ENCODE measurements at places on chromosomes 3 and 15.

DNA sequence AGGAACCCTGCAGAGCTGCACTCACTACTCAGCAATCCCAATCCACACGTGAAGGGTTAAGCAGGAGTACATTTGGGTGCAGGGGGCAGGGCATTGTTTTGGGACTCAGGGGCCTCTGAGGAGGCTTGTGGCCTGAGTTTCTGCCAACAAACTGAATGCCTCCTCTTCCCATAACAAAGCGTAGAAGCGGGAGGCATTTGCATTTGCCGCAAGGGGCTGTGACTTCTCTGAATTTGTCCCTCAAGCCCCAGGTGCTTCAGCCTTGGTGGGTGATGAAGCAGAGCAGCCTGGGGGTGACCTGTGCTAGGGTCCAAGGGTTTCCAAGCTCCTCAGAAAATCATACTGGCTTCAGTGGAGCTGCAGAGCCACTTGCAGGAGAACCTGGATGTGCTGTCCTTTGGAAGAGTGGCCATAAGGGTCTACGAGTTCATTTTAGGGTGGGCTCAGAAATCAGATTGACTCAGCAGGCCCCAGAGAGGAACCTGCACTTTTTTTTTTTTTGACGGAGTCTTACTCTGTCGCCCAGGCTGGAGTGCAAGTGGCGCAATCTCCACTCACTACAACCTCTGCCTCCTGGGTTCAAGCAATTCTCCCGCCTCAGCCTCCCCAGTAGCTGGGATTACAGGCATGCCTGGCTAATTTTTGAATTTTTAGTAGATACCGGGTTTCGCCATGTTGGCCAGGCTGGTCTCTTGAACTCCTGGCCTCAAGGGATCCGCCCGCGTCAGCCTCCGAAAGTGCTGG lies 1.4 kb upstream of the RPSA start:
- no peak for DNase-seq

GRCh38 chr3:149657926-149658743 lies at the start of gene WWTR1:
WWTR1 (minus strand) TSS chr3:149658025; CDS start chr3:149657306, 719 bp downstream.
- no peak for DNase-seq

DNA sequence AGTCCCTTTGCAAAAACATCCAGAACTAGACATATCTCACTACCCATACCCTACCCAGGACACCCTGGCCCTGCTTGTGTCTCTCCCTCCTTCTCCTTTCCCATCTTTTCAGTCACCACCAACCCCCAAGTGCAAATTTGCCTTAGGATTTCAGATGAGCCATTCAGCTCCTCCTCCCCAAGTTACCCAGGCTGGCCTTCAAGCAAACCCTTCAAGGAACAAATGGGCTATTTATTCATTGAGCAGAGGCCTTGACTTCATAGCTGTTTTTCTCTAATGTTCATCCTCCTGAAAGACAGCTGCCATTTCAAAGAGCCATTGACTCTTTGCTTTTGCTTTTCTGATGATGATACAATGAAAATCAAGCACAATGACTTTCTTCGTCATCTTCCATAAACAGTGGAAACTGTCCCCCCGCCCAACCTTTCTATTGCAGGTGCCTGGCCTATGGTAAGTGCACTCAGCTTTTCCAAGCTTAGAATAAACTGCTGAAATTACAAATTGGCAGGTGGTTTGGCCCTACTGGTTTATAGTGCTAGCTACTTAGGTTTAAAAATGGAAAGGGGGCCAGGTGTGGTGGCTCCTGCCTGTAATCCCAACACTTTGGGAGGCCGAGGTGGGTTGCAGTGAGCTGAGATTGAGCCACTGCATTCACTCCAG lies 26.1 kb upstream of the KLHL6 start:
- DNase-seq, result no peak

DNA sequence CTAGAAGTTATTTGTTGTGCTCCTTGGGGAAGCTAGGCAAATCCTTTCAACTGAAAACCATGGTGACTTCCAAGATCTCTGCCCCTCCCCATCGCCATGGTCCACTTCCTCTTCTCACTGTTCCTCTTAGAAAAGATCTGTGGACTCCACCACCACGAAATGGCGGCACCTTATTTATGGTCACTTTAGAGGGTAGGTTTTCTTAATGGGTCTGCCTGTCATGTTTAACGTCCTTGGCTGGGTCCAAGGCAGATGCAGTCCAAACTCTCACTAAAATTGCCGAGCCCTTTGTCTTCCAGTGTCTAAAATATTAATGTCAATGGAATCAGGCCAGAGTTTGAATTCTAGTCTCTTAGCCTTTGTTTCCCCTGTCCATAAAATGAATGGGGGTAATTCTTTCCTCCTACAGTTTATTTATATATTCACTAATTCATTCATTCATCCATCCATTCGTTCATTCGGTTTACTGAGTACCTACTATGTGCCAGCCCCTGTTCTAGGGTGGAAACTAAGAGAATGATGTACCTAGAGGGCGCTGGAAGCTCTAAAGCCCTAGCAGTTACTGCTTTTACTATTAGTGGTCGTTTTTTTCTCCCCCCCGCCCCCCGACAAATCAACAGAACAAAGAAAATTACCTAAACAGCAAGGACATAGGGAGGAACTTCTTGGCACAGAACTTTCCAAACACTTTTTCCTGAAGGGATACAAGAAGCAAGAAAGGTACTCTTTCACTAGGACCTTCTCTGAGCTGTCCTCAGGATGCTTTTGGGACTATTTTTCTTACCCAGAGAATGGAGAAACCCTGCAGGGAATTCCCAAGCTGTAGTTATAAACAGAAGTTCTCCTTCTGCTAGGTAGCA lies 657 bp downstream of the PATL2 start:
- DNase-seq, result no peak

GRCh38 chr3:71817262-71817661 lies 32.3 kb upstream of the PROK2 start:
- no peak for DNase-seq

DNA sequence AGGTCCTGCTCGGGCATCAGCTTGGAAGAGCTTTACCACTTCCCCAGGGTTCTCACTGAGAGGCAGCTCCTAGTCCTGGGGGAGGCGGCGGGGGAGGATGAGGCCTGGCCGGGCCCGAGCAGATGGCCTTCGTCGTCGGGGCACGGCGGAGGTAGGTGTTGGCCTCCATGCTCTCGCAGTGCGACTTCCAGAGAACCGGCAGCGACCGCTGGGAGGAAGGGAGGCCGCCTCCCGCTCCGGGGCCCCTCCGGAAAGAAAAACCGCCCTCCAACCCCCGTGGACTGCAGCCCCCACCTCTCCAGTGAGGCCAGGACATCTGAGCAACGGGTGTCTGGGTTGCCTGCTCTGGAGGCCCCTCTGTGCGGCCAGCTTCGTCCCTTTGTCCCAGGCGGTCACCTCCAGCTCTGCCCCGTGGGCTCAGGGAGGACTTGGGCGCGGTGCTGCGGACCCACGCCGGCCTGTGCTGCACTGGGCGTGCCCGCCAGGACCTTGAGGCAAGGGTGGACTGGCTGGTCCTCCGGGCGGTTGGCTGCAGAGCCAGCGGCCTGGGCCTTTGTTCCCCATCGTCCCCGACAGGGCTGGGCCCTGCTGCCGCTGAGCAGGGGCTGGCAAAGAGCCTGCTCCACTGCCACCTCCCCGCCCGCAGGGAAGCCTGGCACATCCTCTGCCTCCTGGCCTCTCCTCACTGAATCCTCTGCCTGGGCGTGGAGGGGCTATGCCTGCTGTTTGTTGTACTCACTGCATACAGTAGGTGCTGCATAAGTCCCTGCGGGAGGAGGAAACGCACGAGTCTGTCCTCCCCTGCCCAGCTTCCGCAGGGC lies 13.6 kb upstream of the GP9 start:
- no peak for DNase-seq

GRCh38 chr3:43326891-43327581 lies 40.7 kb downstream of the SNRK start:
- no peak for DNase-seq

DNA sequence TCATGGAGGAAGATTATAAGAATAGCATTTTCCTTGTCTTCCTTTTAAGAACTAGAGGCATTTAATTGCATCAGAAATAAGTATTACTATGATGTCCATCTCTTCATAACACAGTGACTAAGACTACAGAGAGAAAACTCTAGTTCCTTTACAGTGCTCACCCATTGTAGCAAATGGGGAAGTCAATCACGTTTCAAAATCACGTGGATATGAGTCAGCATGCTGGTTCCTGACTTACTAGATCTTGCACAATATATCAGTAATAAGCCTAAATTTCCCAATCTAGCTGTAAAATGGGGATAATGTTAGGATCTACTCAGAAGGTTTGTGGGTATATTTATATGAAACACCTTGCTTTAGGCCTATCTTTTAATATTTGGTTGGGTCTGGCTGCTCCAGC lies 254.8 kb upstream of the EOMES start:
- no peak for DNase-seq

DNA sequence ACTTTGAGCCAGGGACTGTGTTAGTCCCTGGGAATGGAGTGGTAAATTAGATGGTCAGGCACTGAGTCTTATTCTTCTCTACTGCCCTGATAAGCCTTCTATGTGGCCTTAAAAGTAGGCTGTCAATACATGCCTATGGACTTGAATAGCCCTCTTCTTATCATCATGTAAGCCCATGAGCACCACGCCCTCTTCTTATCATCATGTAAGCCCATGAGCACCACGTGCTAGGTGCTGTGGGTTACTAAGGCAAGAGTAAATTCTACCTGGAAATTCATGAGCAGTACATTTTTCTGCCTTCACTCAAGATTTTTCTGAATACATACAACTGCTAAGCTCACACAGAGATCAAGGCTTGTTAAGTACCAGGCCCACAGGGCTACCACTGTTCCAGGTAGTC lies 68.5 kb downstream of the DHX30 start:
- DNase-seq, result no peak

GRCh38 chr3:64824394-64824909 lies 136.7 kb upstream of the ADAMTS9 start:
- no peak for DNase-seq

GRCh38 chr15:74454764-74455500 lies 6.0 kb downstream of the UBL7 start:
- DNase-seq, result no peak

DNA sequence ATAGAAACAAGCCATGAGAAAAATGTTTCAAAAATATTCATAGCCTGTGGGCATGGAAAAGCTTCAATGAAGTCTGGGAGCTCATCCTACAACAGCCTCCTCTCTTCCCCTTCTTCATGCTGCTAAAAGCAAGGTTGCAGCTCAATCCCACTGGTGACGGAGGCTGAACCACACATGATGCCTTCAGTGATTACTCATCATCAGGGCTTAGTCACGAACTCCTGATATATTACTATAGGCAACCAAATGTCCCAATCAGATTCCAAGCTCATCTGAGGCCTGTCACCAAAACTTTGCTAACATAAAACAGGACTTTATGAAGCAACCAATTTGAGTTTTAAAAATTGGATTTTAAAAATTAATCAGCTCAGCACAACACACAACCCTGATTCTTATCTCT lies 24.0 kb upstream of the SLC24A5 start:
- DNase-seq, result no peak

- DNase-seq, result no peak
These were observed 29.6 kb upstream of the ADAMTS7 start for GRCh38 chr15:78840661-78841375.

DNA sequence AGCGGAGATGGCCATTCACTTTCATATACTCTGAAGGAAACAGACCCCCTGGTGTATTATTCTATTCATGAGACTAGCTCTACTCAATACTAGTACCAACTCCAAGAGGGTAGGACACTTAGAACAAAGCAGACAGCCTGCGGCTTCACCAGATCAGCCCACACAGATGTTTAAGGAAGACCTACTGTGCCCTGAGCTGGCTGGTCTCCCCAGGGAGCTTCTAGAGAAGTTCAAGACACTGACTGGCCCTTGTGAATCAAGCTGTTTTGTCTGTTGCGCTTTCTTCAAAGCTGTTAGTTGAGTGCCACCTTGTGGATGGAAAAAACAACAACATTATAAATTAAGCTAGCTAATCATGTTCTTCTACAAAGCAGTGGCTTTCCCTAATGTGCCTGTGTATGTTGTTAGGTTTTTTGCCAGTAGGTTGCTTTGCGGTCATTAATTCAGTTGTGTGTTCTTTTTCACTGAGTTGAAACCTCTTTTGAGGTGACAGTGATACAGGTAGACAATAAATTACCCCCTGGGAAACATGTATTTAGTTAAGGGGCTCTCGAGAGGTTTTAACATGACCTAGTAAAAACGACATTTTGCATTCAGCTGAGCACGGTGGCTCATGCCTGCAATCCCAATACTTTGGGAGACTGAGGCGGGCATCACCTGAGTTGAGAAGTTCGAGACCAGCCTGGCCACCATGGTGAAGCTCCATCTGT lies 64.2 kb upstream of the MYZAP start:
- no peak for DNase-seq

- no peak for DNase-seq
These were observed 9.1 kb upstream of the PDCD6IP start for GRCh38 chr3:33789183-33789954.

DNA sequence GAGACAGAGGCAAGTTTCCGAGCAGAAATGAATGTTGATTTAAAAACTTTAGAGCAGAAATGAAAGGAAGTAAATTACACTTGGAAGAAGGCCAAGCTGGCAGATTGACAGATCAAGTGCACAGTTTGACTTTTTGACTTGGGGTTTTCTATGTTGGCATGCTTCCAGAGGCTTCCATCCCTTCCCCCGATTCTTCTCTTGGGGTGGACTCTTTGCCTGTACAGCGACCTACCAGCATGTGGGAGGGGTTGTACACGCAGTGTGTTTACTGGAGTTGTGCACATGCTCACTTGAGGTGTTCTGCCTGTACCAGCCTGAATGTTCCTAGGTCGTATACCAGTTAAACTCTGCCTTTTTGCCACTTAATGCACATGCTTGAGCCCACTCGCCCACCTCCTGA lies 701.5 kb upstream of the GBE1 start:
- DNase-seq, result no peak

Measured in effector CD4-positive, alpha-beta T cell (primary cell).